Iris pigment epithelial cell (primary cell): ENCODE measurements at places on chromosomes 12 and 14.

DNA sequence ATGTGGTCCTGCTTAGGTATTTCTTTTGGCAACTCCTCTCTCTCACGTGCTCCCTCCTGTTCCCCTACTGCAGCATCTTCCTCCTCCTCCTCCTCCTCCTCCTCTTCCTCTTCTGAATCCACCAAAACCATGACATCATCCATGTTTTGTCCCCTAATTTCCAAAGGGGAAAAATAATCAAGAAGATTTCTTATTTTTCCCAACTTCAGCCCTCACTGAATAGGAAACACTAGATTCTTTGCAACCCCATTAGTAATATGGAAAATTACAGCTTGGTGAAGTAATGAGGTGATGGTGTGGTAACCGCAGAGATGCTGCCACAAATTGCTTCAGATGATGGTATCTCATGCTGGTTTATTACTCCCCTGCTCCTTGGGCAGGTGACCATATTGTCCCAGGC is 7.5 kb upstream of the WSB2 start:
- DNase-seq: no peak

- DNase-seq: peak; percentile 67
Measured at GRCh38 chr14:60775296-60775695, 40.7 kb downstream of the MNAT1 start.

DNA sequence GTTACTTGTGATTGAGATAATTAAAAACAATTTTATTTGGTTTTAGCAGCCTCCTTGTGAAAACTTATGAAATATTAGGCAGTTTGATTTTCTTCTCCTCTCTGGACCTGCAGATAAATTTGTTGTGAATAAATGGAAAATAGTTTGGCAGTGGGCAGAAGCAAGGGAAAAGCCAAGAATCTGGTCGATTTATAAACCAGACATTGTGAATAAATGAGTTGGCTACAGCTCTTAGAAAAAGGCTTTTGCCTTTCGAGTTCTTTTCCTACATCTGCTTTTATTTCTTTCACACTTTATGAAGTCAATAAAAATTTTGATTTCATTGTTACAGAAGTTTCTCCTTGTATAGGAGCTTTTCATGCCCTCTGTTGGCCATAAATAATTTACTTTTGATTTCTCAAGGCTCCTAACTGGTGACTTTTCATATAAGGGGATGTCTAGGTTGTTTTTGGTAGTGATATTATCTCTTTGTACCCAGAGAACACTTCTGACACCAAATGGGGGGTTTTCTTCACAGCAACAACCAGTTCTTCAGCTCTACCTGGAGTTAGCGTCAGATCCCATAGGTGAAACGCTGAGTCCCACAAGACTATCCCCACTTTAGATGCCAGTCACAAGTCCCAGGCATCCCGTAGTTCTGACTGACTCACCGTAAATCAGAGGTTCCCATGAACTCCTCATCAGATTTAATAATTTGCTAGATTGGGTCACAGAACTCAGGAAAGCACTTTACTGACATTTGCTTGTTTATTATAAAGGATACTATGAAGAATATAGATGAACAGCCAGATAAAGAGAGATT is 136.5 kb upstream of the DNM1L start:
- no peak for DNase-seq

DNA sequence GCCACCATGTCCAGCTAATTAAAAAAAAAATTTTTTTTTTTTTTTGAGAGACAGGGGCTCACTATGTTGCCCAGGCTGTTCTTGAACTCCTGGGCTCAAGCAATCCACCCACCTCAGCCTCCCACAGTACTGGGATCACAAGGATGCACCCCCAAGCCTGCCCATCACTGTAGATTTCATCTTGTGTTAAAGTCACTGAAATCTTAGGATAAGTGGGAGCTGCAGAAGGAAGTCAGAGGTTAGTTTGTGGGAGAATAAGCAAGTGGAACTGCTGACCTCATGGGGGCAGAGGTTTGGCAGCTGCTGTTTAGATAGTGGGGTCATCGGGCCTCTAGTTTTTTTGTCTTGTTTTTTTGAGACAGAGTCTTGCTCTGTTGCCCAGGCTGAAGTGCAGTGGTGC is 59.7 kb upstream of the MAX start:
- no peak for DNase-seq

GRCh38 chr12:124428136-124428791 is 133.4 kb downstream of the RFLNA start:
- DNase-seq: peak; percentile 79

- DNase-seq: no peak
Measured at GRCh38 chr14:40368314-40368713, 936.1 kb upstream of the FBXO33 start.

DNA sequence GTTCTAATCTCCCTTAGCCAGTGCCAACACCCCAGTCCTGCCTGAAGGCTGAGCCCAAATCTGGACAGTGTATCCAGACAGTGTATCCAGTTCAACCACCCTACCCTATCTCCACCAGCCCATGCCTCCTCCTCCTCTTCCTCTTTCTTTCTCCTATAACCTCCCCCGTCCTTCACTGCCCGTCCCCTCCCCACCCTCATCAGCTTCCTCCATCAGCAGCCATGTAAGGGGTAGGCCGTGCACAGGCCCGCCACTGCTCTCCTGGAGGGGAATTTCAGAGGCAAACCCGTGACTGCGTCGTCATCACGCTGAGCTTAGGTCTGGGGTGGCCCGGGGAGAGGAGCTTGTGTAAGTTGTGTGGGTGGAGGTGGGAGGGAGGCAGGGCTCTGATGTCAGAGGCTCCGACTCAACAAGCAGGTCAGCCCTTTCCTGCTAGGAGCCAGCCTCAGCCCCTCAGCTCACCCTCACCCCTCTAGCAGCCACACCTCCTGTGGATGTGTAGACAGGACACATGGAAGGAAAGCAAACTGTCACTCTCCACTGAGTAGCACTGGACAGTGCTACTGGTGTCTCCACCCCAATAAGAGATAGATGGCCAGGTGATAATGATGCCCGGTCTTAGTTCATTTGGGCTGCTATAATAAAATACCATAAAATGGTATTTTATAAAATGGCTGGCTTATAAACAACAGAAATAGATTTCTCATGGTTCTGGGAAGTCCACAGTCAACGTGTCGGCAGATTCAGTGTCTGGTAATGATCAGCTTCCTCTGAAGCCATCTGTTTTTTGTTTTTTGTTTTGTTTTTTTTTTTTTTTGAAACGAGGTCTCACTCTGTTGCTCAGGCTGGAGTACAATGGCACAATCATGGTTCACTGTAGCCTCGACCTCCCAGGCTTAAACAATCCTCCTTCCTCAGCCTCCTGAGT is 50.5 kb downstream of the IRF2BPL start:
- peak; percentile 95 for DNase-seq

DNA sequence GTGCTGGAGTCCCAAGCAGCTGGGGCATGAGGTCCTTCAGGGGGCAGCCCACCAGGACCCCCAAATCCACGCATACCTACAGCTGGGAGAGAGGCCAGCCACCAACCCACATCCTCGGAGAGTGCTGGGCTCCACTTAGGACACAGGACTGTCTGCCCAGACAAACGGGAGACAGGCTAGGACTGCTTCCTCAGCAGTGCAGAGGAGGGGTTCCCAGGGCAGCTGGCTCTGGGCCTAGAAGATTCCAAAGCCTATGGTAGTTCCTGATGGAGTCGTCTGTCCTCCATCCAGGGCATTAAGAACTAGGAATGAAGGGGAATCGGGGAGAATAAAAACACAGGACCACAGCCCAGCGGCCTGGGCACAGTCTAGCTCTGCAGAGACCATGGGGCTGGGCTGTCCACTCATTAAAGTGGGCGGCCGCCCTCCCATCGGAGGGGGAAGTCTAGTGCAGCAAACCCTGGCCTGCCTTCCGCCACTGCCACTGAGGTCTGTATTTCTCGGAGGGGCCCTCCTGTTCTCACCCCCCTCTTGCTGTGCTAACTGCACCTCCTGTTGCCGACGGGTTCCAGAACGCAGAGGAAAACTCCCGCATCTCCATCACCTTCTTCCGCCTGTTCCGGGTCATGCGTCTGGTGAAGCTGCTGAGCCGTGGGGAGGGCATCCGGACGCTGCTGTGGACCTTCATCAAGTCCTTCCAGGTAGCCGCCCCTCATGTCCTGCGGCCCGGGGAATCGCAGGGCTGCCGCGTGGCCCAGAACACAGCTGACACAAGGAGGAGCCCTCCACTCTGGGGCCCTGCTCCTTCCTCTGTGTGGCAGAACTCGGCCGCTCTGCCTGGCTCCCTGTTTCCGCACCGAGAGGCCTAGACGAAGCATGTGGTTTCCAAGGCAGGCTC is 143.5 kb upstream of the FKBP4 start:
- no peak for DNase-seq

- no peak for DNase-seq
Measured at GRCh38 chr12:85147331-85147730, 111.2 kb downstream of the LRRIQ1 start.

DNA sequence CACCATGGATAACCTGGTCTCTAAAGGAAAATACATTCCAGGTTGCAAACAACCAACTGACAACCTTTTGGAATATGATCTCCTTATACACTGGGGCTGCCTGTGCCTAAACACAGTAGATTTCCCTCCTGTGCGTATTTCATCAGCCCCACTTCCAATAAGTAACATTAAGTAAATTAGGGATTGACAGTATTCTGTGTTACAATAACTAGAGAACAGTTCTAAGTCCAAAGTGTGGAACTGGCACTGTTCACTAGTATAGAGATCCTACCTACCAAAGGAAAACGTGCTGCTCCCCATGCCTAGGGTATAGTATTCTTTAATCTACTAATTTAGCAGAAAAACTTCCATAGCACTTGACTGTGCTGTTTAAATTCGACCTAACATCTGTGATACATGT is 82.8 kb downstream of the SLC38A1 start:
- no peak for DNase-seq

GRCh38 chr12:40207551-40207950 is 17.2 kb upstream of the LRRK2 start:
- no peak for DNase-seq

GRCh38 chr14:72970058-72970630 is 43.9 kb downstream of the DCAF4 start:
- DNase-seq: no peak

DNA sequence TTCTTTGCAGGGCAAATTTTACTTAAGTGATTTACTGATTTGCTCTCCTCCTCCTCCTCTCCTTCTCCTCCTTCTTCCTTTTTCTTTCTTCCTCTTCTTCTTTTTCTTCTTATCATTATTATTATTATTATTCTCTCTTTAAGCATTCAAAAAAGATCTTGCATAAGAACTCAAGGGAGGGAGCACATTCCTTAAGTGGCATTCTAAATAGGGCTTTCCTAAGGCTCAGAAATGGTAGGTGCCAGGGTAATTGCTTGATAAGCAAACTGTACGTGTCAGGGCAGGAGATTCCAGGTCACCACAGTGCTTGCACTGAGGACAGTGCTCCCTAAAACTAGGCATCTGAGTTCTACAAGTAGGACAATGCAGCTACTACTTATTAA is 92.4 kb downstream of the SPTSSA start:
- DNase-seq: no peak

- DNase-seq: no peak
Measured at GRCh38 chr12:51994539-51994820, 12.3 kb upstream of the TAMALIN start.

GRCh38 chr12:62751810-62752155 is 183.2 kb downstream of the PPM1H start:
- DNase-seq: no peak

- DNase-seq: no peak
Measured at GRCh38 chr14:104788161-104788818, 7.3 kb downstream of the AKT1 start.

GRCh38 chr14:33930439-33930838 is 20.4 kb downstream of the EGLN3 start:
- DNase-seq: no peak

- DNase-seq: peak; percentile 28
Measured at GRCh38 chr14:35534208-35534872, 376 bp downstream of the INSM2 start.

GRCh38 chr14:56585461-56586084 is 6.0 kb downstream of the TMEM260 start:
- DNase-seq: no peak

GRCh38 chr14:58488550-58488949 is 61.0 kb downstream of the KIAA0586 start:
- DNase-seq: peak; percentile 65

DNA sequence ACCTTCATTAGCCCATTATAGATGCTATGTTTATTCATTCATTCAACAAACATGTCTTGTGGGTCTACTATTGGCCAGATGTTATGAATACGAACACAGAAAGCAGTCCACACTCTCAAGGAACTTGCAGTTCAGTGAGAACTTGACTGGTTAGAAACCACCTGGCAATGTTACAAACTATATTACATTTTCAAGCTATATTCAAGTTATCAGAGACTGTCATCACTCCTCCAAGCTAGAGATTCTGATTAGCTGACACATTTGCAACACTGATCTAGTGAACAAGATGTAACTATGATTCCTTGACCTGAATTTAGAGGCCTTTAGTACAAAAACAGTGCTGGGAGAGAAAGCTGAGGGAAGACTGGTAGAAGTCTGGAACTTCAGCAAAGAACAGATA is 170.7 kb upstream of the EEA1 start:
- DNase-seq: peak; percentile 60

DNA sequence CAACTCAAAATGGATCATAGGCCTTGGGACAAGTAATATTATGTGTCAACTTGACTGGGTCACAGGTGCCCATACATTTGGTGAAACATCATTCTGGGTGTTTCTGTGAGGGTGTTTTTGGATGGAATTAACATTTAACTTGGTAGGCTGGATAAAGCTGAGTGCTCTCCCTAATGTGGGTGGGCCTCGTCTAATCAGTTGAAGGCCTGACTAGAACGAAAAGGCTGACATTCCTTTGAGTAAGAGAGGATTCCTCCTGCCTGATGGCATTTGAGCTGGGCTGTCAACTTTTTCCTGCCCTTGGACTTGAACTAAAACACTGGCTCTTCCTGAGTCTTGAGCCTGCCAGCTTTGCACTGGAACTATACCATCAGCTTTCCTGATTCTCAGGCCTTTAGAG is 93.4 kb upstream of the ESRRB start:
- DNase-seq: no peak

DNA sequence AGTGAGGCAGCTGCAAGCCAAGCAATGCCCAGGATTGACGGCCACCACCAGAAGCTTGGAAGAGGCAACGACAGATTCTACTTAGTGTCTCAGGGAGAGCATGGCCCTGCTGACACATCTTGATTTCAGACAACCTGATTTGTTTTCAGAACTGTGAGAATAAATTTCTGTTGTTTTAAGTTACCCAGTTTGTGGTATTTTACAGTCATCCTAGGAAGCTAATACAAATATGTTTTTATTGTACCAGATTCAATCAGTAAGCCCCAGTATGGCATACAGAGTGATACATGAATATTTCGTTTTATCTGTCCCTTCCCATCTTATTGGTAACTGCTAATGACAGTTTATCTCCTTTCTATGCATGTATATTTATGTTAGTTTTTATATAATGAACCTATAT is 62.3 kb downstream of the SAMD4A start:
- DNase-seq: no peak

DNA sequence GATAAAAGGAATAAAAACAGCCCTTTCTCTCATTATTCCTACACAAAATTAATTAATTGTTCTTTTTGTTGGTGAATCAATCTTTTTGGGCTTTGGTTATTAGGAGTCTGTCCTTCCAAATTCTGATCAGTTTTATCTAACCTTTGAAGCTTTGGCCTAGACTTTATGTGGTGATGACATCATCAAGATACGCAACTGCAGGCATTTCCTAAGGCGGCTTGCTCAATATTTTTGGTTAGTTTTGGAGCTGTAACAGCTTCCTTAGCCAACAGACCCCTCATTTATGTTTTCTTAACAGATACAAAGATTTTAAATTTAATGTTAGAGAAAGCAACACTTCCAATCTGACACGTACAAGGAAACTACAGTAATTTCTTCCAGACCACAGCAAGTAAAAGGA is 87.8 kb upstream of the PDE3A start:
- DNase-seq: no peak

GRCh38 chr12:70078161-70078560 is 165.1 kb upstream of the CNOT2 start:
- no peak for DNase-seq
